Endothelial cell of umbilical vein (primary cell): ENCODE measurements at places on chromosomes 12 and 14. TPM values are rescaled to one million over a fixed set of nuclear protein-coding genes. Genes with fewer than 3 reads are reported as not detected.
A peak's percentile ranks its signal among the peaks of the same experiment; 100 is the strongest.

GRCh38 chr12:129332286-129332685, 479.0 kb downstream of the GLT1D1 start:
- no peak overlapping the region for H3K4me3 ChIP-seq
- no peaks in the 10 kb centered on the region for H3K36me3 ChIP-seq
- DNase-seq = no peak
- H3K4me1 ChIP-seq = no peaks in the 10 kb centered on the region
- no peaks in the 10 kb centered on the region for H3K27me3 ChIP-seq

DNA sequence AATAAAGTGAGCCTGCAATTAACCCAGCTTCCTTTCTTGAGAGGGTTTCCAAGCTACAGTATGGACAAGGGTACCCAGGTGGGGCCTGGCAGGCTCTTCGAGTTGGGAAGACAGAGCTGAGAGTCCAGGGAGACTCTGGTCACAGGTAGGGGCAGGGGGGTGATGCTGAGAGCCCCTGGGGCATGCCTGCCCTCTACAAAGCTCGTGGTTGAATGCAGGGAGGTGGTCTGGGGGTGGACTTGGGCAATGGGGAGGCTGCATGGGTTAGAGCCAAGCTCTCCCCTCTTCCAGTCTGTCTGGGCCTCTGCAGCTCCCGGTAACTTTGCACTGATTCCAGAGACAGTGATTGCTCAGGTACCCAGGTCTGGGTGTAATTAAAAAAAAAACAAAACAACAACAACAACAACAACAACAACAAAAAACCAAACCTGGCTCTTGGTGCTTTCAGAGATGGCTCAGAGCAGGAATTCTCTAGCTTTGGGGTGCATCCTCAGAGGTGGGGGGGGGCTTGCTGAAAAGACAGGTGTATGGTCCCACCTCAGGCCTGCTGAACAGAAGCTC, 30.8 kb upstream of the PPP2R5C start:
- H3K27ac ChIP-seq = no peak overlapping the region
- H3K4me1 ChIP-seq = peaks cover 10% of the 10 kb centered on the region
- peaks cover 11% of the 10 kb centered on the region for H3K27me3 ChIP-seq
- no peak for DNase-seq

- peak; percentile 3 for DNase-seq
- no peak overlapping the region for H3K4me3 ChIP-seq
- H3K27me3 ChIP-seq = peaks cover 2% of the 10 kb centered on the region
- H3K27ac ChIP-seq = no peak overlapping the region
- H3K36me3 ChIP-seq = no peaks in the 10 kb centered on the region
- no peaks in the 10 kb centered on the region for H3K4me1 ChIP-seq
These were observed 240.5 kb upstream of the DAAM1 start for GRCh38 chr14:58947814-58948445.

DNA sequence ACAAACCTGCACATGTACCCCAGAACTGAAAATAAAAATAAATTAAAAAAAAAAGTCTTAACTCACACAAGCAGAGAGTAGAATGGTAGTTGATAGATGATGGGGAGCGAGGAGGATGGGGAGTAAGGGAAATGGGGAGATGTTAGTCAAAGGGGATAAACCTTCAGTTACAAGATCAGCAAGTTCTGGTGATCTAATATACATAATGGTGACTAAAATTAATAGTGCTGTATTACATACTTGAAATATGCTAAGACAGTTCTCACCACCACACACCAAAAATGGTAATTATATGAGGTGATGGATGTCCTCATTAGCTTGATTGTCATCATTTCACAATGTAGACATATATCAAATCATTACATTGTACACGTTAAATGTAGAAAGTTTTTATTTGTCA, 3.2 kb upstream of the C12orf42 start:
- DNase-seq = no peak
- no peaks in the 10 kb centered on the region for H3K36me3 ChIP-seq
- no peak overlapping the region for H3K27ac ChIP-seq
- no peak overlapping the region for H3K4me3 ChIP-seq
- no peaks in the 10 kb centered on the region for H3K4me1 ChIP-seq
- H3K27me3 ChIP-seq = peaks cover 4% of the 10 kb centered on the region

DNA sequence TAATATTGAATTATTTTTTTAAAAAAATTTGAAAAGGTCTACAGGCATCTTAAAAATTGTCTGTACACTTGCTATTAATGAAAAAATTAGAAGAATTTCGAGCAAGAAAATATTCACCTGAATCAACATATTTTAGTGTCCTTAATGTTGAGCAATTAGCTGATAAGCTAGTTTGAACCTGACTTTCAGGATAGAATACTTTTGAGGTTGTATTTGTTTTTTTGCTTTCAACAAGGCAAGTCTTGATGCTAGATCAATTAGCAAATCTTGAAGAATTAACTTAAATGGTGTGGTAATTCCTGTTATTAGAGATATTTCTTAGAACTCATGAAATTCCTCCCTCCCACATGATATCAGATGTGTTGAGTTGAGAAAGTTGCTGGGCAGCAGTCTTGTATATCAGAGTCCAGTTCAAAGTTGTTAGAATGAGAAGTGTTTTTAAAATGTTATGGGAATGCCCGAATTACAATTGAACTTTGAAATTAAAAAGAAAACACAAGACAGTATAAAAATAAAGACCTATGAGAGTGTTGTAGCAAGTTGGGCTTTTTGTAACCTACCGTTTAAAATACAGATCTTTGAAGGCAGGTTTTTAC, 119.2 kb downstream of the TRMT5 start:
- no peak for DNase-seq
- no peak overlapping the region for H3K4me3 ChIP-seq
- H3K36me3 ChIP-seq = no peaks in the 10 kb centered on the region
- H3K27ac ChIP-seq = no peak overlapping the region
- H3K4me1 ChIP-seq = no peaks in the 10 kb centered on the region

DNA sequence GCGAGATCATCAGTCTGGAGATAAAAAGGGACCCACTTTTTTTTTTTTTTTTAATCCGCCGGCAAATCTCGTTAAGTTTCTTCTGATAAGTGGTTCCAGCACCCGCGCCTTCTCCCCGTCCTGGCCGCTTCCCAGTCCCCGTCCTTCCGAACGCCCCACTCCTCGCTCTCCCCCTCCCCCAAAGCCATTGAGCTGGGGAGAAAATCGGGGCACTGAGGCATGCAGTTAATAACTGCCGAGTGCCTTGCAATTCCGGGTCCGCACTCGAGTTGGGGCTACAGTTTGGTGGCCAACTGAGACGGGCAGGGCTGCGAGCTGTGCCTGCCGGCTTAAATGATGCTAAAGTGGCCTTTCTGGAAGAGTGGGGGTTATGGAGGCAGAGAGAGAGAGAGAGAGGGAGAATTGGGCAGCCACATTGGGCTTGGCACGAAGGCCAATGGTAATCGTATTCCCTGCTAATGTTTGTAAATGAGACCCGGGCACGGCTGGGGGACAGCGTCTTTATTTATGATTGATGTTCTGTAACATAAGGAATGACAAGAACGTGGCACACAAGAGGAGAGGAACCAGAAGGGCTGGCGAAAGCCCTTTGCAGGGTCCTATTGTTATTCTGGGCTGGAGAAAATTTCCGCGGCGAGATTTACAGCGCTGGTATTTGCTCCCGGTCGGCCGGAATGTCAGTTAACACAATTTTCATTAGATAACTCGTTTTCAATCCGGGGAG, 115.4 kb upstream of the MYL2 start:
- H3K36me3 ChIP-seq = no peaks in the 10 kb centered on the region
- no peak for DNase-seq
- H3K27me3 ChIP-seq = peaks cover 51% of the 10 kb centered on the region
- no peaks in the 10 kb centered on the region for H3K4me1 ChIP-seq

GRCh38 chr14:63174760-63175191, 29.5 kb upstream of the RHOJ start:
- no peak overlapping the region for H3K4me3 ChIP-seq
- no peaks in the 10 kb centered on the region for H3K27me3 ChIP-seq
- peak overlapping the region; percentile 72 for H3K27ac ChIP-seq
- peak; percentile 96 for DNase-seq
- no peaks in the 10 kb centered on the region for H3K36me3 ChIP-seq

DNA sequence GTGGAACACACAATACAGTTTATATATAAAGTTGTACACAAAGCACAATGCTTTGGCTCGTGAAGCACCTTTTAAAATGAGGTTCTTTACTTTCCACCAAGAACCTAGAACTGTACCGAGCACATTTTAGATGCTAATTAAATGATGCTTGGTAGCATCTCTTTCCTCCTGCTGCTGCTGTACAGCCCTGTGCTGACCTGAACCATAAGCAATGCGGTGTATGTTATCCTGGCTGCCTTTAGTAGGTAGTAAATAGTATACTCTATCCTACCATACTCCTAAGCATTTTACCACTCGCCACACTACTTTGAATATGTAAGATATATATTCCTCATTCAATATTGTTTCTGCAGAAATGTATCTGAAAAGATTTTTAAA, 2.9 kb upstream of the RNASE8 start:
- no peak overlapping the region for H3K27ac ChIP-seq
- H3K4me3 ChIP-seq = no peak overlapping the region
- H3K27me3 ChIP-seq = peaks cover 15% of the 10 kb centered on the region

GRCh38 chr12:123946152-123946515, 26.5 kb downstream of the CCDC92 start:
- DNase-seq = no peak
- H3K4me3 ChIP-seq = no peak overlapping the region
- H3K4me1 ChIP-seq = peaks cover 12% of the 10 kb centered on the region
- H3K36me3 ChIP-seq = peaks cover 2% of the 10 kb centered on the region

- DNase-seq = no peak
- H3K27ac ChIP-seq = no peak overlapping the region
- peaks cover 18% of the 10 kb centered on the region for H3K4me1 ChIP-seq
- H3K27me3 ChIP-seq = no peaks in the 10 kb centered on the region
- H3K4me3 ChIP-seq = no peak overlapping the region
These were observed 174.2 kb downstream of the PPM1H start for GRCh38 chr12:62760779-62761178.

GRCh38 chr12:97946701-97947100, 484.1 kb downstream of the RMST start:
- no peaks in the 10 kb centered on the region for H3K27me3 ChIP-seq
- no peak for DNase-seq
- H3K4me1 ChIP-seq = no peaks in the 10 kb centered on the region
- no peak overlapping the region for H3K4me3 ChIP-seq

DNA sequence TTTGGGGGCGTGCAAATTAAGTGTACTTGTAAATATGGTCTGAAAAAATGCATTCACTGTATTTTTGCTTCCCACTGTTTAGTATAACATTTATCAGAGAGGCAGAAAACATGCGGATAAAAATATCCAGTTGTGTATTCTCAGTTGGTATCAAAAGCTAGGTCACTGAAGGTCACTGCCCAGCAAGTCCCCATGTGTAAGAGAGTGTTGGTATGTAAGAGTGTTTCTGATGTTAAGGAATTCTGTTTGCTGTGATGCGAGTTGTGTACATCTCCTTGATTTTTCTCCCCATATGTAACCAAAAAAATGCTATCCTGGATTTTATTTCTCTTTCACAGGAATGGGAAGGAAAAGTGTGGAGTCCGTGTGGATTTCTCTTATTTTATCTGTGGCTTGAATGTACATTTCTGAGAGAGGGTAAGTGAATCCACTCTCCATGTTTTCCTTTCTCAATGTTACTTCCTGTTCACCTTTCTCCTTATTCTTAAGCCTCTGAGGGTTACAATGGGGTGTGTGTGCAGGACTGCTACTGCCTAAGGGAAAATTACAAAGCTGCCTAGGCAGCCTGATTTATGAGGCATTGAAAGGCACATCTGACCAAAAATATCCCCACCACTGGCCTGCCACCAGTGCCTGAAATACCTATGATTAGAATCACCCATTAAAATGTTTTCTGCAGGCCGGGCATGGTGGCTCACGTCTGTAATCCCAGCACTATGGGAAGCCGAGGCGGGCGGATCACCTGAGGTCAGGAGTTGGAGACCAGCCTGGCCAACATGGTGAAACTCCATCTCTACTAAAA, 97.9 kb upstream of the USP44 start:
- H3K4me1 ChIP-seq = no peaks in the 10 kb centered on the region
- no peaks in the 10 kb centered on the region for H3K36me3 ChIP-seq
- H3K27me3 ChIP-seq = no peaks in the 10 kb centered on the region
- H3K4me3 ChIP-seq = no peak overlapping the region
- H3K27ac ChIP-seq = no peak overlapping the region
- peak; percentile 73 for DNase-seq

GRCh38 chr12:78007173-78007572, 176.5 kb downstream of the NAV3 start:
- no peak for DNase-seq
- H3K36me3 ChIP-seq = no peaks in the 10 kb centered on the region
- H3K4me3 ChIP-seq = no peak overlapping the region
- H3K27ac ChIP-seq = no peak overlapping the region
- no peaks in the 10 kb centered on the region for H3K27me3 ChIP-seq

GRCh38 chr12:47085815-47086252, 6.1 kb upstream of the AMIGO2 start:
- peak; percentile 77 for DNase-seq
- no peak overlapping the region for H3K4me3 ChIP-seq
- H3K4me1 ChIP-seq = peaks cover 46% of the 10 kb centered on the region
- no peaks in the 10 kb centered on the region for H3K27me3 ChIP-seq
- H3K27ac ChIP-seq = no peak overlapping the region

DNA sequence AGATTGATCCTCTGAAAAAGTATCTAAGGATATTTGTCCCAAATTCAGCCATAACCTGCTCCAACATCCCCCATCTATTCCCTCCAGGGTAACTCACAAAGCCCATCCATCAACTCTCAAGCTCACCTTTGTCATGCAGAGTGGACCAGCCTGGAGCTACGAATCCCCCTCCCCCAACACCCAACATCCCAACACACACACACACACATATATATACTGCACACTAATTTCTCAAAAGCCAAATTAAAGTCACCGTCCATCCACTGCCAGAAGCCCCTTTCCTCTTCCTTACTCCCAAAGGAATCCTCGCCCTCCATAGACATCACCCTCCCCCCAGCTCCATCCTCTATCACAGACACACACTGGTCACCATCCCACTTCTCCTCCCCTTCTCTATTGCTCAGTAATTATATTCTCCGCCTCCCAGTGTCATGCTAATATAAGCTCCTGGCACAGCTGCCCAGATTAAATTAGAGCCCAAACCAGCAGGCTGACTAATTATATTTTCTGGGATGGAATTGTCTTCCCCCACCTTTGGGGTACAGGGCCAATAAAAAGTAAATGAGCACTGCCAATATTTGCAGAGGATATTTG, 13.5 kb upstream of the TESPA1 start:
- no peak for DNase-seq
- peaks cover 3% of the 10 kb centered on the region for H3K27me3 ChIP-seq
- no peak overlapping the region for H3K27ac ChIP-seq
- H3K4me3 ChIP-seq = no peak overlapping the region

GRCh38 chr12:39605501-39605900, 14.1 kb downstream of the ABCD2 start:
- H3K36me3 ChIP-seq = no peaks in the 10 kb centered on the region
- H3K27ac ChIP-seq = no peak overlapping the region

- peak within 1 kb of the TSS; percentile 82 for H3K4me3 ChIP-seq
- no peaks in the 10 kb centered on the region for H3K27me3 ChIP-seq
- H3K4me1 ChIP-seq = peaks cover 12% of the 10 kb centered on the region
- peak within 1 kb of the TSS; percentile 58 for H3K27ac ChIP-seq
- H3K36me3 ChIP-seq = no peaks in the 10 kb centered on the region
These were observed at the start of gene GALC for GRCh38 chr14:87992718-87993628. Gene GALC (minus strand): TSS chr14:87993182. CDS start chr14:87993164, 18 bp downstream.

- no peak overlapping the region for H3K4me3 ChIP-seq
- DNase-seq = no peak
- H3K4me1 ChIP-seq = no peaks in the 10 kb centered on the region
- no peaks in the 10 kb centered on the region for H3K27me3 ChIP-seq
- no peaks in the 10 kb centered on the region for H3K36me3 ChIP-seq
- no peak overlapping the region for H3K27ac ChIP-seq
These were observed 29.8 kb downstream of the ITPK1 start for GRCh38 chr14:93085911-93086310.

Gene RDH12
- total RNA-seq = not detected in 2 replicates

Gene SIRT4
- total RNA-seq = 1.2 and 1.4 TPM in 2 replicates

Gene FZD10
- not detected in 2 replicates for total RNA-seq

Gene ATL1
- 2.8 and 5.1 TPM in 2 replicates for total RNA-seq

Gene SELPLG
- 0.62 and 1.2 TPM in 2 replicates for total RNA-seq

Gene CCDC38
- total RNA-seq = not detected in 2 replicates
